ENCODE measurements at places on chromosomes 16 and 17.

- DNase-seq = no peak
Observed at GRCh38 chr16:89491238-89491869, 993 bp upstream of the ANKRD11 start.

- no peak for DNase-seq
Observed at GRCh38 chr16:11180489-11180888, 75.5 kb downstream of the SOCS1 start.

- DNase-seq = no peak
Observed at GRCh38 chr16:46807336-46807735, 23.6 kb downstream of the C16orf87 start.

GRCh38 chr17:51407576-51407975 lies 147.2 kb downstream of the UTP18 start:
- no peak for DNase-seq

DNA sequence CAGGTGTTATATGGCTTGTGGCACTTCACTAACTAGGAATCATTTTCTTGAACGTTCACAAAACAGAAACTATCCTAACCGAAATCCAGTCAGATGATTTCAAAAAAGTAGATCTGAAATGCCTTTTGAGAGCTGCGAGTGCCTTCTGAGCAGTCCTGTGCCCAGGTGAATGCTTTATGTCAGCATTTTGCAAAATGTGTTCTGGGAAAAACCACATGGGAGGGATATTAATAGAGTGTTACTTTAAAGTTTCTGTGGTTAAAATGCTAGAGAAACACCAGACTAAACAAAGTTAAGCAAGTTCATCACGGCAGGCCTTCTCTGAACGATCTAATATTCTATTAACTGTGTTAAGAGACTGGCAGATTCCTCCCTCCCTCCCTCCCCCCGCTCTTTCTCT lies 15.8 kb upstream of the RGS9 start:
- DNase-seq = no peak

- DNase-seq = no peak
Observed at GRCh38 chr17:65690626-65691310, 129.3 kb upstream of the AXIN2 start.

GRCh38 chr16:83682868-83683235 lies 124.9 kb upstream of the HSBP1 start:
- no peak for DNase-seq

- DNase-seq = no peak
Observed at GRCh38 chr17:72053036-72053435, 67.8 kb upstream of the SOX9 start.
